ENCODE measurements at places on chromosomes 12 and 14.

- no peak for DNase-seq
Measured at GRCh38 chr14:27223906-27224305, 626.1 kb upstream of the NOVA1 start.

- DNase-seq: no peak
Measured at GRCh38 chr12:6788972-6789924, at the start of gene CD4. TSS of gene CD4 (plus strand) at chr12:6789528. CDS start at chr12:6800139, 10,611 bp downstream.

GRCh38 chr12:124445121-124445718, 122.2 kb downstream of the NCOR2 start:
- no peak for DNase-seq

- DNase-seq: peak; percentile 73
Measured at GRCh38 chr12:87127272-87127671, 871.1 kb upstream of the MGAT4C start.

- DNase-seq: no peak
Measured at GRCh38 chr14:56412468-56413434, 166.8 kb upstream of the TMEM260 start.

DNA sequence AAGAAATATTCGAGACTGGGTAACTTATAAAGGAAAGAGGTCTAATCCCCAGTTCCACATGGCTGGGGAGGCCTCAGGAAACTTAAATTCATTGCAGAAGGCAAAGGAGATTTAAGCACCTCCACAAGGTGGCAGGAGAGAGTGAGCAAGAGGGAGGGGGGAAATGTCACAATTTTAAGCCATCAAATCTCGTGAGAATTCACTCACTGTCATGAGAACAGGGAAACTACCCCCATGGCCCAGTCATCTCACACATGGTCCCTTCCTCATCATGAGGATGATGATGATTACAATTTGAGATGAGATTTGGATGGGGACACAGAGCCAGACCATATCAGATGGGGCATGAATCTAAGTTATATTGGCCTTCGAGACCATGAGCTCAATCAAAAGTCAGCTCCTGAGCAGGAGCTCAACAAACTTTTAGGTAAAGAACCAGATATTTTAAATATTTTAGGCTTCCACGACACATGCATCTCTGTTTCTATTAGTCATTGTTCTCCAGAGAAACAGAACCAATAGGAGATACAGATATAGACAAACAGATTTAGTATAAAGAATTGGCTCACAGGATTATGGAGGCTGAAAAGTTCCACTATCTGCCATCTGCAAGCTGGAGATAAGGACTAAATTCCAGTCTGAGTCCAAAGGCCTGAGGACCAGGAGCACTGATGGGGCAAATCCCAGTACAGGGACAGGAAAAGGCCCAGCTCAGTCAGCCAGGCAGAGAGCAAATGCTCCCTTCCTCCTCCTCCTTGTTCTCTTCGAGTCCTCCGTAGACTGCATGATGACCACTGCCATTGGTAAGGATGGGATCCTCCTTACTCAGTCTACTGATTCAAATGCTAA, 24.9 kb downstream of the DGLUCY start:
- peak; percentile 49 for DNase-seq

GRCh38 chr12:119117936-119118335, 60.8 kb upstream of the HSPB8 start:
- no peak for DNase-seq

DNA sequence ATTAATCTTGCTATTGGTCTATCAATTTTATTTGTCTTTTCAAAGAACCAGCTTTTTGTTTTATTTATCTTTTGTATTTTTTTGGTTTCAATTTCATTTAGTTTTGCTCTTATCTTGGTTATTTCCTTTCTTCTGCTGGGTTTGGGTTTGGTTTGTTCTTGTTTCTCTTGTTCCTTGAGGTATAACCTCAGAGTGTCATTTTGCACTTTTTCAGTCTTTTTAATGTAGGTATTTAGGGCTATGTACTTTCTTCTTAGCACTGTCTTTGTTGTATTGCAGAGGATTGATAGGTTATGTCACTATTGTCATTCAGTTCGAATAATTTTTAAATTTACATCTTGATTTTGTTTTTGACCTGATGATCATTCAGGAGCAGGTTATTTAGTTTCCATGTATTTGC, 92.7 kb upstream of the DCD start:
- DNase-seq: no peak

- no peak for DNase-seq
Measured at GRCh38 chr12:55933169-55933798, 2.3 kb downstream of the DGKA start.

- no peak for DNase-seq
Measured at GRCh38 chr14:68285421-68286179, 466.0 kb downstream of the RAD51B start.
